ENCODE measurements at places on chromosomes 7 and 10. TPM values are rescaled to one million over a fixed set of nuclear protein-coding genes. Genes with fewer than 3 reads are reported as not detected.

Gene LRRC17
- polyA plus RNA-seq: not detected

DNA sequence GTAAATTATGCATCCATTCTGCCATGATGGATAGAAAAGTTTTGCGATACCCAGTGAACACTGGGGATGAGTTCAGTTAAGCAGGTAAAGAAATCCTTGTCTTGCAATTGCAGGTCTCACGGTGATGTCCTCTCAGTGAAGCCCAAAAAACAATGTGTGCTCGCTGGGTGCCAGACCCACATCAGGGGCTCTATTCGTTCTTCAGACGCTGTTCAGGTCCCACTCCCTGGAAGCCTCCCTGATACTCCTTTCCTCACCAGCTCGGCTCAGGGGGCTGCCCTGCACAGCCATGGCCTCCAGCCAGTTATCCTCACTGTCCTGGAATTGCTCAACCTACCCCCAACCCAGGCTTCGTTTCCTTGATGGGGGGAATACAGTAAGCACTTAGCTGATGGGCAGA lies 323.5 kb downstream of the ADARB2 start:
- DNase-seq: no peak

DNA sequence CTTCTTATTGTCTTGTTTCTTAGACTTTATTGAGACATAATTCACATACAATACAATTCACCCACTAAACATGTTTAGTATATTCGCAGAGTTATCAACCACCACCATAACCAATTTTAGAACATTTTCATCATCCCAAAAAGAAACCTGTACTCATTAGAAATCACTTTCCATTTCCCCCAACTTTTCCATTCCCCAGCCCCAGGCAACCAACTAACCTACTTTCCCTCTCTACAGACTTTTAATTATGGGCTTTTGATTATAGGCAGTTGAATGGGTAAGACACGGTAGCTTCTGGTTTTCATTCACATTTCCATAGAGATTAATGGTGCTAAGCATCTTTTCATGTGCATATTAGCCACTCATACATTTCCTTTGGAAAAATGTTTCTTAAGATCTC lies 24.2 kb upstream of the OTUD1 start:
- no peak for DNase-seq

DNA sequence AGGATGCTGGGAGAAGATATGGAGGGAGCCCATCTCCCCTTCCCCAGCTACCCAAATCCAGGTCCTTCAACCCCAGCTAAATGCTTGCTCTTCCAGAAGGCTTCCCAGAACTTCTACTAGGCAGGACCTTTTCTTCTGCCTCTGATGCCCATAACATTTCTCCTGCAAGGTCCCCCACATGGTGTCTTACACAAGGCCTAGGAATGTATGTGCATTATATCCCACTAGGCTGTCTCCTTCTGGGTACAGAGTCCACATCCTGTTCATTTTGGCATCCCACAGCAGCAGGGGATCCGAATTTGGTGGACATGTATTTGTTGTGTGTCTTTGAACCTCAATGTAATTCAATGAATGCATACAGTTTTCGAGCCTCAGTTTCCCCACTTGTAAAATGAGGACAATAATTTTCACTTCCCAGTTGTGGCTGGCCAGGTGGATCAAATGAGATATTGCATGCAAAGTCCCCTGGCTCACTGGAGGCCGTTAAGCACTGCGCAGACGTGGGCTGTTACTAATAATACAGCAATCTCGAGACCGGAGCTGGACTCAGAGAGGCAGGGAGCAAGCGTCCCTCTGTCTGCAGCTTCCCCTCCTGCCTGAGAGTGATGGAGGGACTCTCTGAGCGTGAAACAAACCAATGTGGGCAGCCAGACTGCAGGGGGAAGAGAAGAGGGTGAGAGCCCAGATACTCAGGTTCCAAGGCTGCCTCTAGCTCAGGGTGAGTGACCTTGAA lies 18.6 kb upstream of the YWHAG start:
- no peak for DNase-seq
